ENCODE measurements at places on chromosomes 6 and 20.

DNA sequence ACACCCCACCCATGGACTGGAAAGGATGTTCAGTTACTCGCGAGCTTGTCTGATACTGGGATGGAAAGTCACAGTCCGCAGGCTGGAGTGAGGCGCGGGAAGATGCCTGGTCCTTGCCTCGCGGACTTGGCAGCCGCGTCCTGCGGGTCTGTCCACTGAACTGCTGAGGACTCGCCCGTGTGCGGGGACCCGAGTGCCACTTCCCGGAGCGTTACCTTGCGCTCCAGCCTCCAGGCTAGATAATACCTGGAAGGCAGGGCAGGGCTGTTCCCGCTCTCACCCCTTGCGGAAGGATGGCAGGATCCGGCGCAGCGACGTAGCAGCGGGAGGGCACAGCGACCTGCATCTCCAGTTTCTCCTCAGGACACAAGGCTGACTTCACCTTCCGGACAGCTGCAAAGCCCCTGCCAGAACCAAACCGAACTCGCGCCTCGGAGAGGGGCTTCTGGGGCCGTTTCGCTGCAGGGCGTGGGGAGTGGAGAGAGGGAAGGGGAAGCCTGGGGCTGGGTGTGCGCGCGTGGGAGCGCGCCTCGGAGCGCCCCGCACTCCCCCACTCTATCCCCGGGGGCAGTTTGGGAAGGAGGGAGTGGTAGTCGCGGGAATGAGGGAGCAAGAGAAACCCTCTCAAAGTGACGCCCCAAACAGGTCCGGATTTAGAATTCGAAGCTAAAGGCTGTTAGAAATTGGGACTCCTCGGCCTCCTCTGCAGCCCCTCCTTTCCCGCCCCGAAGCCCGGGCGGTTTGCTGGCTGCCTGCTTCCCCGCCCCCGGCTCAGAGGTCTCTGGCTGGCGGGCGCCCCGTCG, at the start of gene KCNQ5:
Gene KCNQ5 (plus strand): TSS at position 774 of the 803 bp plus-strand sequence.
- no peak for DNase-seq

GRCh38 chr6:169949511-169950097, 198.2 kb downstream of the ERMARD start:
- DNase-seq = no peak

GRCh38 chr20:57756921-57757320, 47.1 kb upstream of the PMEPA1 start:
- DNase-seq = no peak

DNA sequence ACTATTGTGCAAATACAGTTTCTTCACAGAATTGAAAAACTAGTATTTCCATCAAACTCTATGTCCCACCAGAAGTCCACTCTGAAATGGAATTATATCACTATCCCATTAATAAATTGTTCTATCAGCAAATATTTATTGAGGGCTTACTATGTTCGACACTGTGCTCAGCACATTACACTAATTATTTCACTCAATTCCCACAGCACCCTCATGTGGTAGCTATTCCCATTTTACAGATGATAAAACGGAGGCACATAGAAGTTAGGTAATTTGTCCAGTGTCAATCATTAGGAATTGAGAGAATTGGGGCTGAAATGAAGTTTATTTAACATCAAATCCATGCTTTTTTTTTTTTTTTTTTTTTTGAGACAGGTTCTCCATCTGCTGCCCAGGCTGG, 52.5 kb downstream of the MKKS start:
- DNase-seq = no peak

GRCh38 chr6:35677456-35677855, 11.3 kb downstream of the FKBP5 start:
- no peak for DNase-seq

- DNase-seq = no peak
Measured at GRCh38 chr20:19317237-19318069, 105.0 kb downstream of the SLC24A3 start.

DNA sequence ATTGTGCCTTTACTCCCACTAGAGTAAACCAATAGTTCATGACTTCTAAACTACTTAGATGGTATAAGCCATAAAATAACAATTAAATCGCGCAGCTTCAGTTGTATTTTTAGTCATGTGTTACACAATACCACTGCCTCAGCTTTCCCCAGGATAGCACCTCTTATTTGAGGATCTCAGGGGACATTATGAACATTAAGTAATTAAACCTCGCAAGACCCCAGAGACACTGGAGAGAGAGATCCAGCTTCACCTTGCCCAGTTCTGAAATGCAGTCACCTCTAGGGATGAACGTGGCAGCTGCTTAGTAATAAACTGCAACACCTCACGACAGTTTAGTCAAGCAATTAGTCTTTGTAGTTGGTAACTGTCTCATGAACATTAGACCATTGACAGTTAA, 87.1 kb downstream of the CFAP61 start:
- DNase-seq = no peak

DNA sequence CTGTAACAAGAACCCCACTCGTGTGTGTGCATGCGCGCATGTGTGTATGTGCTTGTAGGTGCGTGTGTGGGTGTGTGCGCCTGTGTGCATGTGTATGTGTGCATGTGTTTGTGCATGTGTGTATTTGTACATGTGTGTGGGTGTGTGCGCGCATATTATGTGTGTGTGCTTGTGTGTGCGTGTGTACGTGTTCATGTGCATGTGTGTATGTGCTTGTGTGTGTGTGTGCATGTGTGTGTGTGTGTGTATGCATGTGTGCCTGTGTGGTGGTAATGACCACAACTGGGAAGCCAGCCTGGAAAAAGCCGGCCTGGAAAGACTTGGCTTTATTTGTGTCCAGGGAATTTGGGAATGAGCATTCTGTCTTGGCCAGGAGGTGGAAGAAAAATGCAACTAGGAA, 157.5 kb downstream of the PAX1 start:
- no peak for DNase-seq

- DNase-seq = no peak
Measured at GRCh38 chr6:56005426-56005825, 130.0 kb upstream of the BMP5 start.

DNA sequence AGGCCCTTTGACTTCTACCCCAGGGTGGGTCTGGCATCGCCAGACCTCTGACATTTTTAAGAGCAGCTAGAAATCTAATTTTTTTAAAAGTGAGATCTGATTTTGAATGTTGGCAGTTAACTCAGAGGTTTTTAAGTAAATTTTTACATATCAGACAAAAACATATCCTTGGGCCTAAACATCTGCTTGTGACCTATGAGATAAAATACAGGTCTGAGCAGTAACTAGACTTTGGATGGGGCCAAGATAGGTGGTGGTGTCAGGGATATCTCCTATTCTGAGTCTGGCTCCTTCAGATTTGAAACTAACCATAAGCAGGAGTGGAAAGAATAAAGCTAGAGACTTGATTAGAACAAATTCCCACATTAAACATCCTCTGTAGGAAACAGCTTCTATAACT, 17.6 kb downstream of the RALY start:
- DNase-seq = no peak

GRCh38 chr20:1813101-1813529, 82.1 kb upstream of the SIRPA start:
- peak; percentile 86 for DNase-seq

- no peak for DNase-seq
Measured at GRCh38 chr6:7114744-7115458, 7.1 kb downstream of the RREB1 start.

GRCh38 chr6:4828187-4828698, 52.0 kb downstream of the CDYL start:
- no peak for DNase-seq

GRCh38 chr6:42042108-42042507, 8.2 kb upstream of the TAF8 start:
- DNase-seq = no peak

DNA sequence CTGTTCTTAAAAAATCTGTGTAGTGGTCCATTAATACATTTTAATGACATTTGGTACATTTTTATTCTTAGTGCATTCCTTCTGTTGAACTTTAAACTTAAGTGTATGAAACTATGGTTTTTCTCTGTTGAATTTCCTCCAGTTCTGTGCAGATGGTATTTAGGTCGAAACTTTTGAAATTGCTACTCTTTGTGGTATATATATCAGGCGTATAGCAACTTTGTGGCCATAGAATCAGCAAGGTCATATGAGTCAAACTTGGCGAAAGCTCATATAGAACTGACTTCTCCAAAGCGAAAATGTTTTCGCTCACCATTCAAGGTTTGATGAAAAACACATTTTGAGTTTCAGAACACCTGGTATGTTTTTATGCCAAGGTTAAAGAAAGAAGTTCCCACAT, 93.7 kb downstream of the MAP3K4 start:
- no peak for DNase-seq

GRCh38 chr6:134640975-134641429, 308.9 kb downstream of the ALDH8A1 start:
- DNase-seq = peak; percentile 93

GRCh38 chr6:16713597-16713996, 47.7 kb downstream of the ATXN1 start:
- no peak for DNase-seq

- DNase-seq = no peak
Measured at GRCh38 chr6:6414931-6415330, 94.5 kb upstream of the F13A1 start.
